Activated CD4-positive, CD25-positive, alpha-beta regulatory T cell (primary cell): ENCODE measurements at places on chromosomes 2 and 18.

- no peak for DNase-seq
Observed at GRCh38 chr18:1585881-1586488, 681.3 kb downstream of the ADCYAP1 start.

GRCh38 chr2:230650585-230651137, 62.0 kb upstream of the CAB39 start:
- DNase-seq, result no peak

- DNase-seq, result no peak
Observed at GRCh38 chr2:223908304-223908998, 36.7 kb downstream of the WDFY1 start.

- no peak for DNase-seq
Observed at GRCh38 chr18:70260683-70261082, 28.2 kb upstream of the SOCS6 start.

- no peak for DNase-seq
Observed at GRCh38 chr2:33247365-33247764, 229.1 kb upstream of the RASGRP3 start.
